ENCODE measurements at places on chromosomes 1 and 21. TPM values are rescaled to one million over a fixed set of nuclear protein-coding genes. Genes with fewer than 3 reads are reported as not detected.

MAP3K21 gene
- total RNA-seq: 6.4 TPM

ZNF593OS gene
- total RNA-seq: not detected

PLD5 gene
- total RNA-seq: 0.33 TPM

EXTL1 gene
- not detected for total RNA-seq

RGS13 gene
- total RNA-seq: not detected

TRIM45 gene
- total RNA-seq: 3.7 TPM

HES5 gene
- not detected for total RNA-seq

SAMD11 gene
- 0.37 TPM for total RNA-seq

ADGRL2 gene
- 27.2 TPM for total RNA-seq

LIN9 gene
- 12.1 TPM for total RNA-seq

LY9 gene
- not detected for total RNA-seq

TPTE gene
- total RNA-seq: 1.7 TPM

TNN gene
- total RNA-seq: not detected

LCE6A gene
- not detected for total RNA-seq

LEPR gene
- total RNA-seq: 1.5 TPM

WNT3A gene
- total RNA-seq: not detected

KRTAP11-1 gene
- not detected for total RNA-seq

CYP4A22 gene
- not detected for total RNA-seq

TMOD4 gene
- total RNA-seq: 0.87 TPM

LHX4 gene
- 0.72 TPM for total RNA-seq

UBASH3A gene
- not detected for total RNA-seq

FAAH gene
- total RNA-seq: 0.35 TPM

SERPINC1 gene
- not detected for total RNA-seq

E2F2 gene
- 4.3 TPM for total RNA-seq

HSD11B1 gene
- total RNA-seq: 45.4 TPM

MTMR11 gene
- 38.2 TPM for total RNA-seq

TPRG1L gene
- total RNA-seq: 9.4 TPM

CKS1B gene
- total RNA-seq: 222 TPM

FMO5 gene
- 0.07 TPM for total RNA-seq

TCEA3 gene
- total RNA-seq: 1.2 TPM
